ENCODE measurements at places on chromosomes 4 and X.

DNA sequence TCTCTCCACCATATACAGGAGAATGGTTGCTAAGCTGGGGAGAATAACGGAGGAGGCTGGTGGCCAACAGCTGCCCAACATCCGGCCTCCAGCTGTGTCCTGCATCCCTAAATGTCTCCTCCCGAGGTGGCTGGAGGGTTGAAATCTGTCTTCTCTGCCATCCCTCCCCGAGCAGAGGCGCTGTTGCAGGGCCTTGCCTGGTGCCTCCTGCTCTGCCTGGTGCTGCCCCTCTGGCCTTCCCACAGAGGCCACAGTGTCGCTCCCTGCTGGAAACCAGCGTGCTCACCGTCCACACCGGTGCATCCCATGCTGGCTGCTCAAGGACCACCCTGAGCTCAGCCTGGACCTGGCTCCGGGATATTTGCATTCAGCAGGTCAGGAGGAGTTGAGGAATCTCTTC is 115.2 kb downstream of the ENPP6 start:
- DNase-seq, result no peak

DNA sequence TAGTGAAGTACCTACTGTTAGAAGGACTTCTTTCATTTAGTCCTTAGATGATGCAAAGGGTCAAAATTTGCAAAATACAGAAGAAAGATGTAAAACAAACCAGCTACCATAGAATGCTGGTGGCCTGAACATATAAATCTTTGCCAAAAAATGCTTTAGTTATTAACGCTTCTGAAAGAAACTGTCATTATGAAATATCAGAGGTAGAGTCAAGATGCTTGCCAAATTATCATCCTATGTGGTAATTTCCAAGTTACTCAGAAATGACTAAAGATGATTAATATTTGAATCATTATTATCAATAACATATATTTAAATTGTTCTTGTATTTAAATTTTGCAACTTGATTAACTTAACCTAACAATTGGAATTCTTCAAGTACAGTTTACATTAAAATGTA is 588.4 kb upstream of the FAM241A start:
- no peak for DNase-seq

- DNase-seq, result no peak
These were observed 1.8 kb downstream of the L1CAM start for GRCh38 chrX:153884136-153884535.

GRCh38 chr4:108139089-108139488 is 29.6 kb downstream of the LEF1 start:
- peak; percentile 31 for DNase-seq

DNA sequence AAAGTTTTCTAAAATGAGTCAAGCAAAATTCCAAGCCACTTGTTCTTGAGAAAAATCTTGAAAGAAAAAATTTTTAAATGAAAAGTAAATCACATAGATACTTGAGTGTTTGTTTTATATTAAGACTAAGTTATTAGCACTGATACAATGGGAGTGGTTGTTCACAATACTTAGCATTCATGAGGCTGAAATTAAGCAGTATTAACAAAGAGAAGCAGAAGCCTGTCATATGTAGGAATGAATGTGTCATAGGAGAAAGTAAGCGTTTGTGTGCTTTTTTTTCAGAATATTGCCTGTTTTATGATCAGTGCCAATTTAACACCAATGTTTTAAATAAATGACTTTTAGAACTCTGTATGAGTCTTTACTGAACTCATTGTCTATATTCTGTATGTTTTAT is 37.6 kb downstream of the PLS3 start:
- DNase-seq, result no peak

- no peak for DNase-seq
These were observed 6.3 kb downstream of the ALG13 start for GRCh38 chrX:111687305-111687704.

DNA sequence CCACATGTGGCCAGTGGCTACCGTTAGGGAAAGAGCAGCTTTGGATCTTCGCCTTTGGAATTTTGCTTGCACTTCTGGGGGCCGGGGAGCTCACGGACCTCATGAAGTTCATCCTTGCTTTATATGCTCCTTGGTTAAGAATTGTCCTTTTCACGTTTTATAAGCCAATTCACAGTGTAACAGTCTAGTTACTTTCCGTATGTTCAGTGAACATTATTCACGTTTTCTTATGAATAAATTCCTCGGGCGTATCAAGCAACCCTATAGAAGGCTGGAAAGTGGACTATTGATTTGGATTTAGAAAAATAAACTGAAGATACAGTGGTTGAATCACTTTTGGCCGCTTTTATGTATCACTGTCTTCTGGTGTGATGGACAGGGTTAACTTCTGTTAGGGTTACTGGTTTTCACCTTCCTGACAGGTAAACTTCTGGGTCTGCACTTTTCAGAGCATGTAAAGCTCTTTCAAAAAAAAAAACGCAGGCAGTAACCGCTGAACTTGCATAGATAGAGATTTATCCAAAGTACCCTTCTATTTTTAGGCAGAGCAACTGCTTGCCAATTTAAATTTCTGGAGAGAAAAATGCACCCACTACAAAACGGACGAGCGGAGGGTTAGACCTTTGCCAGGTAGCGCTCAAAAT is 569 bp upstream of the PDLIM5 start:
- DNase-seq, result no peak

DNA sequence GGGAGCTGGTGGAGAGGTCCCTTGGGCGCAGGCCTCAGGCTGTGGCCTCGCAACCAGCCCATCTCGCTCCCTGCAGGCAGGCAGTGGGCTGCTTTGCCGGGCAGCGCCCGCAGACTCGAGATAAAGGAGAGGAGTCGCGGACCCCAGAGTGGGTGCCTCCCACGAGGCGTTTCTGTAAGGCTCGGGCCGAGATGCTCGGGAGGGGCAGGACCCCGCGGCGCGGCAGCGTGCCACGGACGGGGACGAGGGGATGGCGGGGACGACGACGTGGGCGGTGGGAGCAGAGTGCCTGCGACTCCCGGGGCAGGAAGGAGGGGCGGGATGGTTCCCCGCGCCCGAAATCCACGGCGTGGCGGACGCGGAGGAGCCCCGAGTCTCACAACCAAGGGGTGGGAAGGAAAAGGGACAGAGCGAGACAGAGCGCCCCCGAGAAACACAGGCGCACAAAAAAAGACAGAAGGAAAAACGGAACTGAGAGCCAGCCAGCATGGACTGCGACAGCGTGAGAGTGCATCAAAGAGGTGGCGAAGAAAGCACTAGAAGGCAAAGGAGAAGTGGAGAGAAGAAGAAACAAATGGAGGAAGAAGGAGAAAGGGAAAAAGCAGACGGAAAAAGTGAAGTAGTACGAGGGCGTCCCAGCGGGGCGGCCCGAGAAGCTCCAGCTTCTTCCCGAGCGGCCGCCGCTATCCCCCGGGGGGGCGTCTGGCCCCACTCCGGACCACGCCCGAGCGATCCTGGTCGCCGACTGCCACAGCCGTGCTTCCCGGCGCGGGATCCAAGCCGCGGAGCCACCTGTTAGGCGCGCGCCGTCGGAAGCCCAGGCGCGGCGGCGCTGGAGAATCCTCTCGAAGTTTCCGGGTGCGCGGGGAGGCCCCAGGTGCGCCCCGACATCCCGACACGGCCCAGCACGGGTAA is 1.5 kb downstream of the BEND4 start:
- no peak for DNase-seq

DNA sequence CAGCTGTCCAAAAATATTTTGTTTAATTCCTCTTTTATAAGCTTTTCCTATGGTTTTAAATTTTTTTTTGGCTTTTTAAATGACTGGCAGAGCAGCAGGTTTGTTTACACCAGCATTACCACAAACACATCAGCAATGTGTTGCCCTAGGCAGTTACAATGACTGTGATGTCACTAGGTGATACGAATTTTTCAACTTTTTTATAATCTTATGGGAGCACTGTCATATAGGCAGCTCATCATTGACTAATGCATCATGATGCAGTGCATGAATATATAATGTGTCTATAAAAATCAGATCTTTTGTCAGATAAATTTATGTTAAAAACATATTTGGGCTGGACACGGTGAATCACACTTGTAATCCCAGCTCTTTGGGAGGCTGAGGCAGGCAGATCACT is 231.6 kb upstream of the SLIT2 start:
- DNase-seq, result no peak

- no peak for DNase-seq
These were observed 62.5 kb downstream of the NSD2 start for GRCh38 chr4:1933700-1934099.

DNA sequence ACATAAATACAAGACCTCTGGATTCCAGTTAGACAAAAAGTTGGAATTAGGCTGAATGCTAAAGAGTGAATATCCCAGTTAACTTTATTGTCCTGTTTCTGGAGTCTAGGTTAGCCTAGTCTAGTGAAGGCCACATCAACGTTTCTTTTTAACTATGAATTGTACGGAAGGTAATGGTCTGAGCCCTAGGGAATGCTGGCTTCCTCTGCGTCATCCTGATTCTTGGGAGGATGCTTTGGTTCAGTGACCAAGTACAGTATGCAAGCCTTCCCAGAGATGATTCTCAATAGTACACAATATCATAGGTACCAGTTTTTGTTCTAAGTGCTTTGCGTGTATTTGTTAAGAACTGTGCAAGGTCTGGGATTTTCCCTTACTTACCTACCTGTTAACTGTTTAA is 11.8 kb downstream of the DIAPH2 start:
- DNase-seq, result no peak

DNA sequence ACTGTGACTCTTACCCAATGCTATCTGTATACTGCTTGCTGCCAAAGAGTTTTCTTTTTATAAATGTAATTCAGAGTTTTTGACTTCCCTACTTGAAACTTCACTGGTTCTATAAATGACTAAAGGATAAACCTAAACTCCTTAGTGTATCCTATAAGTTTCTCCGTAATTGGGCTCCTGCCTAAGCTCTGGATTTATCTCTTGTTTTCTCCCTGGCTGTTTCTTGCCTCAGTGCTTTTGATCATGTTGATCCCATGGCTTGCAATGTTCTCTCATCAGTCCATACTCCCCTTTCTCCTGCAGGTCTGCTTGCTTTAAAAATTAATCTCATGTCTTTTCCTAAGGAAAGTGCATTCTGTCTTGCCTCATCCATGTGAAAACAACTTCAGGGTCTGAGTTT is 1543.1 kb upstream of the IGFBP7 start:
- no peak for DNase-seq

GRCh38 chrX:12890467-12890866 is 16.0 kb upstream of the TLR8 start:
- DNase-seq, result no peak

GRCh38 chr4:87895964-87896621 is 63.3 kb downstream of the MEPE start:
- DNase-seq, result peak; percentile 63

GRCh38 chr4:145539671-145540070 is 58.0 kb downstream of the SMAD1 start:
- no peak for DNase-seq

DNA sequence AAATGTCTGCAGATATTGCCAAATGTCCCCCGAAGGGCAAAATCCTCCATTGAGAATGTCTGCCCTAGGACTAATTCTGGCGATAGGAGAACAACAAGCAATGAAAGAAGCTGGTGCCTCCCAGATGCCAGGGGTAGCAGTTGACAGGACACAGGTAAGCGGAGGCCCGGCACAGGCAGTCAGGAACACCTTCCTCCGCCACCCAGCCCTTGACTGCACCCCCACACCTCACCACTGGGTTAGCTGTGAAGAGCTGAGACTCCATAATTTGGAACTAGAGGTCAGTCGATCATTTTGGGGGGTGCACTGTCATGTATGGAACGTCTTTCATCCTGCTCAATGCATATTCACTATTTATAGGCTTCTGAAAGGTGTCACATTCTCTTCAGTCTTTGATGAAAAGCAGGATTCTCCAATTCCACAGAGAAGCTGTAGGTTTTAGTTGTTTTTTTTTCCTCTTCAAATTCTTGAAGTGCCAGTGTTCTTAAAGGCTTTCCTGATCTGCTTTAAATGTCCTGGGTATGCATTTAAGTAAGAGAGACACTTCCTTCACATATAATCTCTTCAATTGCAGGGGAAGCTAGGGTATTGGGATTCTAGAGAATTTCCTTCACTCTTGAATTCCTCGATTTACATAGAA is 111.6 kb upstream of the ZFP42 start:
- DNase-seq, result no peak

- DNase-seq, result no peak
These were observed 89.0 kb upstream of the NMU start for GRCh38 chr4:55725057-55725456.

DNA sequence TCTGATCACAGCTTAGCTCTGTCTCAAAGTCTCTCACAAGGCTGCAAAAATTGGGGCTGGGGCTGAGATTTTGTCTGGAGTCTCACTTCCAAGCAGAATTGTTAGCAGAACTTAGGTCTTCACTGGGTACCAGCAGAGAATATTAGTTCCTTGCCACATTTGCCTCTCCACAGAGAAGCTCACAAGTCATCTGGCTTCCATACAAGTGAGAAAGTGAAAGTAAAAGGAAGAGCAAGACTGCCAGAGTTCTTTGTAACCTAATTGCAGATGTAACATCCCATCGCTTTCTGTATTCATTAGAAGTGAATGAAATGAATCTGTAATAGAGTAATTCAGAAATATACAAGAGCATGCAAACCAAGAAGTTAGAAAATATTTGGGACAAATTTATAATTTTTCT is 624.1 kb upstream of the GNPDA2 start:
- peak; percentile 0 for DNase-seq

GRCh38 chrX:19133231-19133630 is 11.0 kb upstream of the ADGRG2 start:
- no peak for DNase-seq

- DNase-seq, result peak; percentile 35
These were observed 57.2 kb upstream of the BEX4 start for GRCh38 chrX:103157496-103158316.

- no peak for DNase-seq
These were observed 43.7 kb downstream of the FRMPD3 start for GRCh38 chrX:107493141-107493540.

DNA sequence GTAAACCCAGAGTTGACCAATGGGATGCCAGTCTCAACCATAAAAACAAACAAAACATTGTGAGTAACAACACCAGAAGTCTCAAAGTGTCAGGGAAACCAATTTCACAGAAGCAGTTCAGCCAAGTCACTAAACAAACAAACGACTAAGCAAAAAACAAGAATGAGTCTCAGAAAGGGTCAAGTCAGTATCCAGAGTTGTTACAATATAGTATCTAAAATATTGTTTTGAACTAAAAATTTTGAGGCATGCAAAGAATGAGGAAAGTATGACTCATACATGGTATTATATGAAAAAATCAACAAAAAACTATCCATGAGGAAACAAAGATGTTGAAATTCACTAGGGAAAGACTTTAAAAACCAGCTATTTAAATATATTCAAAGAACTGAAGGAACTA is 70.6 kb downstream of the AR start:
- no peak for DNase-seq

GRCh38 chr4:2939383-2940243 is 23.6 kb downstream of the NOP14 start:
- peak; percentile 39 for DNase-seq

DNA sequence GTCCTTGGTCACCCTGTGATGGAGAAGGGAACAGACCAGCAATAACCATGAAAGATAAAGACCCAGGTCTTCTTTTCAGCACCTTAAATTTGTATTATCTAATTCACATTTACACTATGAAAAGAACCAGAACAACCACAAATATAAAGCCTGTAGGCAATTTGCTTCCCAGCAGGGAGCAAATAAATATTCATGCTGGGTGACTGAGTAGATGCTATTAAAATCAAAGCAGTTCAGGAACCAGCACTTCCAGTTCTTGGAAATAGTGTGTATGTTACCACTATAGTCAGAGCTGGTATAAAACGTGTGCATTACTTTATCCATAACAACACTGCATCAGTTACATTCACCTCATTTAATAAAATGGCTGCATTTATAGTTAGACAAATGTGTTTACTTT is 177.8 kb upstream of the ETNPPL start:
- no peak for DNase-seq
